Mesothelial cell of epicardium (in vitro differentiated cells): ENCODE measurements at places on chromosomes 16 and 17. TPM values are rescaled to one million over a fixed set of nuclear protein-coding genes. Genes with fewer than 3 reads are reported as not detected.

- no peak for DNase-seq
Observed at GRCh38 chr17:75394332-75394918, 11.1 kb downstream of the GRB2 start.

Gene CRAMP1
- 42.5 to 44.8 TPM (median 43.2 TPM) in 3 replicates for total RNA-seq

Gene MFAP4
- total RNA-seq = 194 to 213 TPM (median 210 TPM) in 3 replicates

DNA sequence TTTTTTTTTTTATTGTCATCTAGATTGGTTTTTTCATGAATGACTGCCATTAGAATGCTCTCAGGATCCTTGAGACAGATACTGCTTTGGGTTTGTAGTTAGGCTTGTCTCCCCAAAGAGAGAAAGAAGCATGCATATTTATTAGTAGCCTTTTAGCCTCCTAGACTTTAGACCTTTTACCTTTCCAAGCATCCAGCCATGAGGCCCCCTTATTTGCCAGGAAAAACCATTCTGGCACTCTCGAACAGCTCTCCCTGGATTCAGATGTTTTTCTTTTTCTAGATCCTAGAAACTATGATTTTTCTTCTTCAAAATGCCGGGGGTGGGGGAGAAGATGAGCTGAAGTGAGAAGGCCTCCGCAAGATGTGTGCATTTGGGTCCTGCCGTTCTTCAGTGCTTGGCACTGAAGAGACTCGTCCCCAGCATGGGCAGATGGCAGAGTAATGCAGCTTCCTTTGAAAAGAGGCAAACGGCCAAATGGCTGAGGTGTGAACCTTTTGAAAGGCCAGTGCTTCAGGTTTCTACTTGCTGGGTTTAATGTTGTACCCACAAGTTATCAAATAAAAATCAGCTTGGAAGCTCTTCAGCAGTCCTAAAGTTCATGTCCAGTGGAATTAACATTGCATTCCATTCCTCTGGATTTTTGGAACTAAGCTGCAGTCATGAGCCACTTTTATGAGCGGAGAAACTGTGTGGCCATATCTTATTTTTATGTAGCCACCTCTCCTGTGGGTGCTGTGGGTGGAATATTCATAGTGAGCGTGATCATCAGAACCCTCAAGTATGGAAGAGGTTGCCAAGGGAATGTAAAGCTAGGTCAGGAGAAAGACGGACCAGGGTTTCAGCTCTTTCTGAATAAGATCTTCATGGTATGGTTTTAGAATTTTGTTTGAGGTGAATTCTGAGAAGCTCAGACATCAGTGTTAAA is 7.2 kb downstream of the SOCS7 start:
- no peak for DNase-seq

Gene NPW
- 14.0 to 16.1 TPM (median 15.4 TPM) in 3 replicates for total RNA-seq

GRCh38 chr16:53782148-53782547 is 78.2 kb downstream of the FTO start:
- no peak for DNase-seq

GRCh38 chr16:57695680-57696069 is 1.1 kb downstream of the DRC7 start:
- no peak for DNase-seq

DNA sequence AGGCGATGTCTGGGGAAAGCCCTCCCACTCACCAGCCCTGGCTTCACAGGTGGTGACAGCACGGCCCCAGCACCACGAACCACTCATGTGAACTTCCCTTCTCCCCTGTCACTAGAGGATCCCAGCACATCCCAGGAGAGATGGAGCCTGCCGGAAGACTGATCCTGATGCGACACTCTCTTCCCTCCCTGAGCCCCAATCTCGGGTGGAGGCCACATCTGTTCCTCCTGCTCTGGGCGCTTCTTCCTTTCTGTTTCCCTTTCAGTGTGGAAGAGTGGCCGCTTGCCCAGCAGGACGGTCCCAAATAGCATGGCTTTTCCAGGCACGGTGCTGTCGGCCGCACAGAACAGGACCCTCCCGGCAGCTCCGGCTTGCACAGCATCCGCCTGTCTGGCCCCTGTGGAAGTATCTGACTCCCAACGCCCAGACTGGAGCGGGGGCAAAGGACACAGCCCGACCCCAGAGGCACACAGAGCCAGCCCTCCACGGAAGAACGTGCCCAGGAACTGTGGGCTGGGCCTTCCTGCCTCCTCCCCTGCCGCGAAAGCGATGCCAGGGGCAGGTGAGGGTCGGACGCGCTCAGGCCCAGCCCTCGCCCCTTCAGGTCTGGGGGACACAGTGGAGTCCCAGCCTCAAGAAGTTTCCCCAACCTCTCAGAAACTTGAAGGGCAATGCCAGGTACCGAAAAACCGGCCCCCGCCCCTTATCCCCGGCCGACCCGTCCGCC is 37.6 kb downstream of the CBFA2T3 start:
- DNase-seq = no peak

Gene FZD2
- 82.1 to 88.3 TPM (median 84.4 TPM) in 3 replicates for total RNA-seq

- no peak for DNase-seq
Observed at GRCh38 chr17:74921769-74922168, 1.3 kb downstream of the USH1G start.

Gene CCL1
- total RNA-seq = not detected in 3 replicates

Gene CNTROB
- total RNA-seq = 49.4 to 51.5 TPM (median 50.0 TPM) in 3 replicates

DNA sequence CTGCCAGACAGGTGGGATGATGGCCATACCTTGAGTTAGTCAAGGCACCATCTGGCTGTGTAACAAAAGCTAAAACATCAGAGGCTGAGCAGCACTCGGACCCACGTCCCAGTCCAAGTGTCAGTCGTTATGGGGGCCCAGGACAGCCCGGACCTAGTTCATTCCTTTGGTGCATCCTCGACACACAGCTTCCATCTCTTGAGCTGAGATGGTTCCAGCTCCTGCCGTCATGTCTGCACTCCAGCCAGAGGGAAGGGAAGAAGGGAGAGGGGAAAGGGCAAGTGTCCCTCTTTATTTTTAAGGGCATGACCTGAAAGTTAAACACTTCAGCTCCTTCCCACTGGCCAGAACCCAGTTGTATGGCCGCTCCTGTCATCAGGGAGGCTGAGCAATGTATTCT is 218.0 kb downstream of the SEC14L1 start:
- DNase-seq = no peak

DNA sequence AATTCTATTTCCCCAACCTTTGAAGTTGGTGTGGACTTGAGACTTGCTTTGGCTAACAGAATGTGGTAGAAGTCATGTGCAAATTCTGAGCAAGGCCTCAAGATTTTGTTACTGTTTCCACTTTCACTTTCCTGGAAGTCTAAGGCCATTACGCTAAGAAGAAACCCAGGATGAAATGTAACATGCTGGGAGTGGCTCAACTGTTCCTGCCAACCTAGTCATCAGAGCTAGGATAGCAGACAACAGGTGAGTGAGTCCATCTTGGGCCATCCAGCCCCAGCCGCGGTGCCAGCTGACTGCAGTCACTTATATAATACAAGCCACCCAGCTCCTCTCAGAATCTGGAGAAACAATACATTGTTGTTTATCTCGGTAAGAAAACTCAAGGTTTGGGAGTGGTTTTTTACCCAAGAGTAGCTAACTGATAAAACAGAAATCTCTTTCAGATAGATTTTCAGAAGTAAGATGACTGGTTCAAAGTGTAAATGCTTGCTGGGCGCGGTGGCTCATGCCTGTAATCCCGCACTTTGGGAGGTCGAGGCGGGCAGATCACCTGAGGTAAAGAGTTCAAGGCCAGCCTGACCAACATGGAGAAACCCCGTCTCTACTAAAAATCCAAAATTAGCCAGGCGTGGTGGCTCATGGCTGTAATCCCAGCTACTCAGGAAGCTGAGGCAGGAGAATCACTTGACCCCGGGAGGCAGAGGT is 10.7 kb upstream of the STX4 start:
- DNase-seq = no peak

DNA sequence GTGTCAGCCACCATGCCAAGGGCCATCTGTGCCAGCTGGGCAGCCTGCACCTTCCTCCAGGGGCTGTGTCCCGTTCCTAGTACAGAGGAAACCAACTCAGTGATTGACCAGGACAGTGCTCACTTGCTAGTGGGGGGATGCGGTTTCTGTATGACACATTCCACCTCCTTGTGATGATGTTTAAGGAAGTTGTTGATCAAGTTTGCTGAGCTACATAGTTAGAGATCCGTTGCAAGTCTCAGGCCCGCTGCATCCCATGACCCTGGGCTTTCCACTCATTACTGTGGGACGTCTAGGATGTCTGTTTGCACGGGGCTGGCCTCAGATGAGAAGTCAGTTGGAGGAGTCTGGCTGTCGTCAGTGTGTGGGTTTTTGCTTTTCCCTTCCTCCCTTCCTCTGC is 33.6 kb downstream of the RNF213 start:
- DNase-seq = no peak

DNA sequence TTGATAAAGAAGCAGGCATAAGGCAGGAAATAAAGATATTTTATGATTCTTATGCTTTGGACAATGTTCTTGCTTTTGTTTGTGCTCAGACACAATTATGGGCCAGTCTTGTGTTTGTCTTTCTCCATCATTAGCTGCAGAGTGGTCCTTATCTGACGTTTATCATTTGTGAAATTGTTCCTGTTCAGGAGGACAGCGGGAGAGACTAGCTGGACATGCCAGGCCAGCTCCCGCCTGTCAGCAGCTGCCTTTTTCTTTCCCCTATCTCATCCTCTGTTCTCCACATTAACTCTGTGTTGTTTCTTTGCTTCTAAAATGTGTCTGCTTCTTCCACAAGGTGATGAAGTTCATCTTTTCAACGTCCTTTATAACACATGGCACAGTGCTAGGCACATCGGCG is 333.5 kb downstream of the NPIPA8 start:
- no peak for DNase-seq

- DNase-seq = no peak
Observed at GRCh38 chr16:87593710-87594258, 8.5 kb upstream of the JPH3 start.

DNA sequence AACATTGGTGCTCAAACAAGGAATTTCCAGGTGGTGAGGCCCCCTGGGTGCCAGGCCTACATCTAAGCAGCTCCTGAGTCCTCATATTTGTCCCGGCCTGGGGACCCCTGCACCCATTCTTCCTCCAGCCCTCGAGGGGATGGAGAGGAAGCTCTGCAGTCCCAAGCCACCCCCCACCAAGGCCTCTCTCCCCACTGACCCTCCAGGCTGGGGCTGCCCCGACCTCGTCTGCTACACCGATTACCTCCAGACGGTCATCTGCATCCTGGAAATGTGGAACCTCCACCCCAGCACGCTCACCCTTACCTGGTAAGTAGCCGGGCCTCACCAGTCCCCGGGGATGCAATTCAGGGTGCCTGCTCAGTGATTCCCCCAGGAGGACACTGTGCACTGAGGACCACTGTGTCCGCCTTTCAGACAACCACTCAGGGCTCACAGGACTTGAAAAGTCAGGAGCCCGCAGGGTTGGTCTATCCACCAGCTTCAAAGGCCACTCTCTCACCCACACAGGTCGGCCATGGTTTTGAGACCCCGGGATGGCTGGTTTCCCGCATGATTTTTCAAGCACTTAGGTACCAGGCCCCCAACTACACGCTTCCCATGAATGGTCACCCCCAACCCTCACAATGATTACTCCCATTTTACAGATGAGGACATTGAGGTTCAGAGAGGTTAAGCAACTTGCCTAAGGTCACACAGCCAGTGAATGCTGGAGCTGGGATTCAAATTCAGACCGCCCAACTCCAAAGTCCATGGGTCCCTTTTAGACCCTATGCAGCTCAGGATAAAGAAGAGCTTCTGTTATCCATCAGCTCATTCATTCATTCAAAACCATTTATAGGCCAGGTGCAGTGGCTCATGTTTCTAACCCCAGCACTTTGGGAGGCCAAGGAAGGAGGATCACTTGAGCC is 32.4 kb downstream of the IL21R start:
- no peak for DNase-seq

Gene CCDC57
- total RNA-seq = 90.4 to 92.1 TPM (median 91.5 TPM) in 3 replicates

Gene MAP2K4
- total RNA-seq = 57.5 to 58.7 TPM (median 57.9 TPM) in 3 replicates

DNA sequence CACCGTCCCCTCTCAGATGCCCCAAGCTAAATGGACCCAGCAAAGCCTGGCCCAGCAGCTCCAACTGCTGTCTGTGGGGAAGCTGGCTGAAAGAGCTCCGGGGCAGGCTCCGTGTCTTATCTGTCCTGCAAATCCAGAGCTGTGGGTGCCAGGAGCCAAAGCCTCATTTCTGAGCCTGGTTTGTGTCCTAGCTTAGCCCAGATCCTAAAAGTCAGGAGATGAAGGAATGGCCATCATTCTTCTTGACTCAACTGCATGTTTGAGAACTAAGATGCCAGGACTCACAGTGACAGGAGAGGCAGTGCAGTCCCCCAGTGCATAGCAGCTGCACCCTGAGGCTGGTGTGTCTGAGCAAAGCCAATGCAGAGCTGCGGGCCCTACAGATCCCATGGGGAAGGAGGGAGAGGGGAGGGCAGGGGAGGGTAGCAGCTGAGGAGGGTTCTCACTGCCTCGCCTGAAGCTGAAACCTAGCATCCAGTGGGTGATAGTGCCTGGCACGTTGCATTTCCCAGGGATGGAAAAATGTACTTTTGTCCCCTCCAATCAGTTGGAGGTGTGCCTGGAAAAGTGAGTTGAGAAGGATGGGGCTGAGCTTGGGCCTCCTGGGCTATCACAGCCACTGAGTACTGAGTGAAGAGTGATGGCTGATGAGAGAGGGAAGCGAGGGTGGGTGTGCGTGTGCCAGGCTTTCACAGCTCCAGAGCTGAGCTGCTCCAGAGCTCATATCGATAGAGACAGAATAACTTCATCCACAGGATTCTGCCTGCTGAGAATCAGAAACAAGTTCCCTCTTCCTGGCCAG is 24.5 kb upstream of the CD300E start:
- no peak for DNase-seq

GRCh38 chr16:11682655-11683096 is 14.4 kb downstream of the SNN start:
- no peak for DNase-seq

Gene HEXIM2
- 6.5 to 9.6 TPM (median 7.7 TPM) in 3 replicates for total RNA-seq

GRCh38 chr17:62121025-62121730 is 56.1 kb upstream of the MED13 start:
- DNase-seq = no peak

- no peak for DNase-seq
Observed at GRCh38 chr16:78607465-78607864, 508.0 kb downstream of the WWOX start.

DNA sequence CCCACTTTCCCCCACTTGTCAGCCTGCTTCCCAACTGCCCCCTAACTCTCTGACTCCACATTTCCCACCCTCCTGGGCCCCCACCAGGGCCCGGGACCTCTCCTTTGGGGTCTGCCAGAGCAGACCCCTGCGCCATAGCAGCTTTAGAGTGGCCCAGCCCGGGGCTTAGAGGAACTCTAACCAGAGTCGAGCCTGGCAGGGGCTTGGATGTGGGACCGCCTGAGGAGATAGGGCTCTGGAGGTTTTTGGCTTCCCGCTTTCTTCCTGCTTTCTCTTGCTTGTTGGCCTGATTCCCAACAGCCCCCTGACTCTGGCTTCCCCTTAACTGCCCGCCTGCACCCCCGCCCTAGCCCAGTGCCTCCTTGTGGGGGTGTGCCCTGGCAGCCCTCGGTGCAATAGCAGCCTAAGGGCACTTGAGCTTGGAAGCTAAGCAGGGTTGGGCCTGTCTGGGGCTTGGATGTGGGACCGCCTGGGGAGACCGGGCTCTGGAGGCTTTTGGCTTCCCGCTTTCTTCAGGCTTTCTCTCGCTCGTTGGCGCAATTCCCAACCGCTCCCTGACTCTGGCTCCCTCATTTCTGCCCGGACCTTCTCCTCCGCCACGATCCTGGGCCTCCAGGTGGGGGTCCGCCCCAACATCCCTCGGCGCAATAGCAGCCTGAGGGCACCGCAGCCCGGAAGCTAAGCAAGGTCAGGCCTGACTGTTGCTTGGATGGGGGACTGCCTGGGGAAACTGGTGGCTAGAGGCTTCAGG is 2292.0 kb downstream of the TP53TG3F start:
- no peak for DNase-seq
